NCI-H1092 (cell line): ENCODE measurements at places on chromosomes 6 and 20.

GRCh38 chr6:52552278-52552643 is 24.6 kb downstream of the TRAM2 start:
- DNase-seq, result no peak

GRCh38 chr6:163994566-163994965 is 580.0 kb downstream of the QKI start:
- DNase-seq, result no peak

- no peak for DNase-seq
Measured at GRCh38 chr6:110703010-110703905, 112.0 kb downstream of the CDK19 start.

GRCh38 chr6:136147342-136147741 is 102.8 kb downstream of the MTFR2 start:
- no peak for DNase-seq

- DNase-seq, result no peak
Measured at GRCh38 chr6:10643201-10643651, 51.2 kb downstream of the C6orf52 start.

DNA sequence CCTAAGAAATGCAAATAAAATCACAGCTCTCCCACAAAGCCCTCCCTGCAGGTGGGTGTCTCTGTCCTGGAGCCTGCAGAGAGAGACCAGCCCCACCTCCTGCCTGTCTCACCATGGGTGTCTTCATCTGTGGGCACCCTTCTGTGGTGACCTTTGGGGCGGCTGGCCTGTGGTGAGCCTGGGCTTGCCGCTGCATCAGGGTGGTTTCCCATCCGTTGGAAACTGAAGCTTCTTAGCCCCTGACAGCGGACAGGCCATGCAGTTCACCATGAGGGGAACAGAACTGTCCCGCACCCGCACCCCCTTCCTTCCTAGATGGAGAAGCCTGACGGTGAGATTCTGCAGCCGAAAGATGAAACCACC is 42.3 kb upstream of the FRMD1 start:
- DNase-seq, result no peak

DNA sequence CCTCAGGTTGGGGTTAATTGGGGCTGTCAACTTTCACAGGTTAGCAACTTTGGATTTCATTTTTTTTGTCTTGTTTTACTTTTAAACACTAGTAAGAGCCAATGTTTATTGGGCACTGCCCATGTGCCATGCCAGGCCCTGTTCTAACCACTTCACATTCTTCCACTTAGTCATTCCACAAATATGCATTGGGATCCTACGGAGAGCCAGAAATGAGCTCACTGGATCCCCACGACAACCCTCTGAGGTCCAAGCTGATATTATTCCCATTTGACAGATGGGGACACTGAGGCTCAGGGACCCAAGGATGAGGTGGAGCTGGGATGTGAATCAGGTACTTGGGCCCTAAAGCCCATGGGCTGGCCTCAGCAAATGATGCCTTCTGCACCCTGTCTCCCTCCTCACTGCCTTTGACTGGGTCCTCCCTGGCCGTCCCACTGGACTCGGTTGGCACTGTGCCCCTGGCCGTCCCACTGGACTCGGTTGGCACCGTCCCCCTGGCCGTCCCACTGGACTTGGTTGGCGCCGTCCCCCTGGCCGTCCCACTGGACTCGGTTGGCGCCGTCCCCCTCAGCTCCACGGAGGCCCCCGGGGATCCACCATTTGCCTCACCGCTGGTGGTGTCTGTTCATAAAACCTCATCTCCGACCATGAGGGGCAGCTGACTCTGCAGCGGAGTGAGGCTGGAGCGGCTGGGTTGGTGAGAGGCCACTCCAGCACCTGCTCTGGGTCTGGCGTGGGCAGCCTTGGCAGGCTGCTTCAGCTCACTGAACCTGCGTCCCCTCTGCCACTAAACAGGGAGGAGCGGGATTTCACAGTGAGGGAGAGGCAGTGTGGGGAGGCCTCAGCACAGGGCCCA is 4.8 kb upstream of the PMEPA1 start:
- no peak for DNase-seq

DNA sequence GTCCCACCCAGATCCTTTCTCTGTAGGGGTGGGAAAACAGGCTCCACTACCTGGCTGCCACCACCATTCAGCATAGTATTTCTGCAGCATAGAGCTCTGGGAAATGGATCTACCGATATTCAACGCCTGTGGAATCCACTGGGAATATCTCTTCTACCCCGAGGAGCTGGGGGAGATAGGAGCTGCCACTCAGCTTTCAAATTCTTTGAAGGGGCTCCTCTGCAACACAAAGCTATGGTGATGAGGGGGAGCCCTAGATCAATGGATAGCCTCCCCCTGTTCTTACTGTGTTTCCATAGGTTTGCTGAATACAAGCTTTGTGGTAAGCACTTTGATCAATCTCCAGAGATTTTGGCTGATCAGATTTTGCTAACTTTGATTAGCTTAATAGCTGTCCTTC is 12.9 kb downstream of the FAM50B start:
- no peak for DNase-seq
